ENCODE measurements at places on chromosomes 2 and 18. TPM values are rescaled to one million over a fixed set of nuclear protein-coding genes. Genes with fewer than 3 reads are reported as not detected.
A peak's percentile ranks its signal among the peaks of the same experiment; 100 is the strongest.

The UGT1A3 gene
- total RNA-seq = not detected

The TUBB6 gene
- 408 TPM for total RNA-seq

The EMILIN2 gene
- total RNA-seq = 18.0 TPM

The NOL4 gene
- not detected for total RNA-seq

The HAAO gene
- total RNA-seq = 2.8 TPM

The CNDP2 gene
- 41.8 TPM for total RNA-seq

The ICA1L gene
- total RNA-seq = 4.6 TPM

- H3K27me3 ChIP-seq = no peaks in the 10 kb centered on the region
- H3K36me3 ChIP-seq = no peaks in the 10 kb centered on the region
- H3K4me1 ChIP-seq = no peaks in the 10 kb centered on the region
- no peak overlapping the region for H3K27ac ChIP-seq
Observed at GRCh38 chr2:225055714-225056113, 13.4 kb upstream of the DOCK10 start.

DNA sequence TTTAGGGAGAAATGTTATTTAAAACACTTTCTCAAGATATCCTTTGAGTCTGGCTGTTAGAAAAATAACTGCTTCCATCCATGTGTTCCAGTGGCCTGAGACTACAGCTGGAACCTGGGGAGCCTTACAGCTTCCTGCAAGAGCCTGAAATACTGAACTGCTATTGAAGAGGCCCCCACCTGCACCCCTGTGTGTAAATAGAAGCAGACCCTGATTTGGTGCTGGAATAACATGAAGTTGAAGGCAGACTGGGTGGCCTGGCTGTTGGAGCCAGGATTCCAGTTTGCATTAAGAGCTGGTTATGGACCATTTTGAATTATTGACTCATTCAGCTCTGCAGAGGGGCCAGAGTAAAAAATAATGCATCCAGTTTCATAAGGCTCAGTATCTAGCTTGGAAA is 61.9 kb downstream of the DIS3L2 start:
- DNase-seq = no peak
- no peak overlapping the region for H3K4me3 ChIP-seq
- no peak overlapping the region for H3K27ac ChIP-seq
- no peaks in the 10 kb centered on the region for H3K27me3 ChIP-seq

DNA sequence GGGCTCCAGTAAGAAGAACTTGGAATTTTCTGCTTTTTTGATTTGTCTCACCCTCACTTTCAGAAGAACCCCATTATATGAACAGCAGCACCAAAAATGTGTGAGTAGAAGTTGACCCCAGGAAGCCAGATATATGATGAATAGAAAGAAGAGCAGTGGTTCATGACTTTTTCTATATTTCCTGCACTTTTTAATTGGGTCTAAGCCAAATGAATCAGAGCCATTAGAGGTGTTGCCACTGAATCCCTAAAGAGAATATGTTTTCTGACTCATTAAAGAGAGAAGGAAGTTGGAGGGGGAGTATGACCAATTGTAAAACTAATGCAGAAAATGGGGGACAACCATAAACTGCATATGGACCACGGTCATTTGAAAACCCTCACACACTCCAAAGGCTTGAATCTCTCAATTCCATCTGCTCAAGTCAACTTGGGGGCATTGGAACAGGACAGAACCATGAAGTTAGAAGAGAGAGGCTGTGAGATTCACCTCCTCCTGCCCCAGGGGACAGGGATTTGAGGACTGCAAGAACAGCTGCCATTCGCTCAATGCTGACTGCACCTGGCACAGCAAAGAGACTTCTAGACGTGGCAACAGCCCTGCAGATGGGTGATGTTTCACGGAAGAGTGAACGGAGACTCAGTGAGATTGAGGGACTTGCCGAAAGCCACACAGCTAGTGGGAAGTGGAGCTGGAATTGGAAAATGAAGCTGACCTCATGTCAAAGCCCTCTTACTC is 3.0 kb downstream of the DAPL1 start:
- DNase-seq = no peak
- no peak overlapping the region for H3K27ac ChIP-seq
- H3K36me3 ChIP-seq = no peaks in the 10 kb centered on the region
- H3K4me1 ChIP-seq = no peaks in the 10 kb centered on the region
- no peak overlapping the region for H3K4me3 ChIP-seq

DNA sequence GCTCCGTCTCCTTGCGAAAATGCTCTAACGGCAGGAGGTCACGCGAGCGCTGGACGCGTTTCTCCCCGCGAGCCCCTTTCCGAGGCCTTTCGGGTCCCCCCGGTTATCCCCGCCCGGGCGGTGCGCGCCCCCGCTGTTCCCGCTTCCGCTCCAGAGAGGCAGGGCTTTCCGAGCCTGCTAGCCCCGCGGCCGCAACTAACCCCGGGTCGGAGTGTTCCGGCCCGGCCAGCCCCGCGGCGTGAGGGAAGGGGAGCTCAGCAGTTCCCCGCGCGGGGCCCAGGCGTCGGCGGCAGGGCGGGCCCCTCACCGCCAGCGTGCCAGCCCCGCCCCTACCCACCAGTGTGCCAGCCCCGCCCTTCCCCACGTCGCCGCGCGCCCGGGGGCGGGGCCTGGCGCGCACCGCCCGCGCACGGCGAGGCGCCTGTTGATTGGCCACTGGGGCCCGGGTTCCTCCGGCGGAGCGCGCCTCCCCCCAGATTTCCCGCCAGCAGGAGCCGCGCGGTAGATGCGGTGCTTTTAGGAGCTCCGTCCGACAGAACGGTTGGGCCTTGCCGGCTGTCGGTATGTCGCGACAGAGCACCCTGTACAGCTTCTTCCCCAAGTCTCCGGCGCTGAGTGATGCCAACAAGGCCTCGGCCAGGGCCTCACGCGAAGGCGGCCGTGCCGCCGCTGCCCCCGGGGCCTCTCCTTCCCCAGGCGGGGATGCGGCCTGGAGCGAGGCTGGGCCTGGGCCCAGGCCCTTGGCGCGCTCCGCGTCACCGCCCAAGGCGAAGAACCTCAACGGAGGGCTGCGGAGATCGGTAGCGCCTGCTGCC is at the start of gene MSH6:
Gene MSH6, plus strand, starts transcription at position 475 of the 815 bp plus-strand sequence. Its CDS starts 89 bp downstream, at position 564.
- H3K27ac ChIP-seq = peak within 1 kb of the TSS; percentile 90
- no peaks in the 10 kb centered on the region for H3K27me3 ChIP-seq
- peak; percentile 86 for DNase-seq
- peak within 1 kb of the TSS; percentile 88 for H3K4me3 ChIP-seq
- H3K36me3 ChIP-seq = no peaks in the 10 kb centered on the region

- no peak for DNase-seq
- no peaks in the 10 kb centered on the region for H3K4me1 ChIP-seq
- no peak overlapping the region for H3K27ac ChIP-seq
- no peaks in the 10 kb centered on the region for H3K36me3 ChIP-seq
- no peaks in the 10 kb centered on the region for H3K27me3 ChIP-seq
- no peak overlapping the region for H3K4me3 ChIP-seq
Observed at GRCh38 chr2:212520340-212520739, 18.3 kb downstream of the ERBB4 start.

- H3K27me3 ChIP-seq = no peaks in the 10 kb centered on the region
- no peaks in the 10 kb centered on the region for H3K4me1 ChIP-seq
- no peak overlapping the region for H3K4me3 ChIP-seq
- no peaks in the 10 kb centered on the region for H3K36me3 ChIP-seq
Observed at GRCh38 chr18:388200-388599, 112.3 kb downstream of the COLEC12 start.

DNA sequence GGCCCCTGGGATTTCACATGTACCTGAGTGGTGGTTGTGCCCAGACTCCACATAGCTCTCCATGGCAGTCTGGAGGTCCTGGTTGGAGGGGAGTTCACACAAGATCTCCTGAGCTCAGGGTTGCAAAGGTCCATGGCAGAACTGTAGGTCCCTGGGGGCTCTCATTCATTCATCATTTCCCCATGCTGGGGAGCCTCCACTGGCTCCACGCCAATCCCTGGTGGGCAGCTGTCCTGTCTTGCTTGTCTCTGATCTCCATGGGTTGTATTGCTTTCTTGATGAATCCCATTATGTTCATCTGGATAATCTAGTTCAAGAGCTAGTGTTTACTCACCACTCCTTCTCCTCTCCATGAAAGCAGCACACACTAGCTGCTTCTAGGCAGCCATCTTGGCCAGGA is 42.4 kb downstream of the ZSWIM2 start:
- no peaks in the 10 kb centered on the region for H3K4me1 ChIP-seq
- no peak overlapping the region for H3K27ac ChIP-seq
- no peak overlapping the region for H3K4me3 ChIP-seq
- H3K27me3 ChIP-seq = no peaks in the 10 kb centered on the region
- H3K36me3 ChIP-seq = no peaks in the 10 kb centered on the region
- no peak for DNase-seq

DNA sequence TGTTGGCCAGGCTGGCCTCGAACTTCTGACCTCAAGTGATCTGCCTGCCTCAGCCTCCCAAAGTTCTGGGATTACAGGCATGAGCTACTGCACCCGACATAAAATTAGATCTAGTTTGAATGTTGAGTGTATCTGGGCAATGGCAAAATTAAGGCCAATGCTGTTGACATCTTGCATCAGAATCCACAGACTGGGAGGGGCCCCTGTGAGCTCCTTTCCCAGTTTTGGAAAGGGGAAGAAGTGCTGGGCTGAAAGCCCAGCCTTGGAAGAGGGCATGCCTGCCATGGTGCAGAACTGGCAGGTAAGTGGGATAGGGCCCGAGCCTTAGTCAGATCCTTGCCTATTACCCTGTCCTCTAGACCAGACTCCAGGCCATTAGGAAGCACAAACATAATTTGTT is 4.5 kb upstream of the MYOM1 start:
- H3K27me3 ChIP-seq = no peaks in the 10 kb centered on the region
- DNase-seq = no peak
- H3K36me3 ChIP-seq = no peaks in the 10 kb centered on the region
- no peaks in the 10 kb centered on the region for H3K4me1 ChIP-seq
- no peak overlapping the region for H3K27ac ChIP-seq

- no peaks in the 10 kb centered on the region for H3K36me3 ChIP-seq
- H3K4me3 ChIP-seq = peak overlapping the region; percentile 3
- no peaks in the 10 kb centered on the region for H3K27me3 ChIP-seq
- DNase-seq = no peak
Observed at GRCh38 chr2:40283111-40283909, 168.6 kb downstream of the SLC8A1 start.

DNA sequence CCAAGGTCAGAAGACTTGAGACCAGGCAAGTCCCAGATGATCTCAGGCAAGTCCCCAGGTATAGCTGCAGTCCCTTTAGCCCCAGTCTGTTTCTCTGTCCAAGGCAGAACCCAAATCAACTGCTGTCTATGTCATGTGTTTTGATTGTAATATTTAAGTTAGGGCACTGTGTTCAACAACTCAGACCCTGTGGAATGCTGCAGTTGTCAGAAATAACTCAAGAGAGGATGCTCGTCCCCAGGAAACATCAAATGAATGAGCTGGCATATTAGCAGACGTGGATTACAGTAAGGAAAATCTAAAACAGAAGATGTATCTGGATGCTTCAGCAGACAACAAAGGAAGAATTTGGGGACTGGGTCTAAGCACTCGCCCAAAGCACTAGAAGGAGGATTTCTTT is 70.1 kb downstream of the BCL11A start:
- H3K4me1 ChIP-seq = peaks cover 7% of the 10 kb centered on the region
- H3K4me3 ChIP-seq = no peak overlapping the region
- H3K27me3 ChIP-seq = no peaks in the 10 kb centered on the region
- no peak overlapping the region for H3K27ac ChIP-seq

- no peaks in the 10 kb centered on the region for H3K4me1 ChIP-seq
- no peaks in the 10 kb centered on the region for H3K36me3 ChIP-seq
- no peak overlapping the region for H3K4me3 ChIP-seq
Observed at GRCh38 chr2:15159206-15159605, 401.9 kb downstream of the NBAS start.

GRCh38 chr18:70151614-70152013 is 53.9 kb downstream of the RTTN start:
- H3K4me3 ChIP-seq = no peak overlapping the region
- H3K36me3 ChIP-seq = no peaks in the 10 kb centered on the region
- no peak for DNase-seq
- no peaks in the 10 kb centered on the region for H3K27me3 ChIP-seq
- H3K4me1 ChIP-seq = peaks cover 8% of the 10 kb centered on the region
- no peak overlapping the region for H3K27ac ChIP-seq

DNA sequence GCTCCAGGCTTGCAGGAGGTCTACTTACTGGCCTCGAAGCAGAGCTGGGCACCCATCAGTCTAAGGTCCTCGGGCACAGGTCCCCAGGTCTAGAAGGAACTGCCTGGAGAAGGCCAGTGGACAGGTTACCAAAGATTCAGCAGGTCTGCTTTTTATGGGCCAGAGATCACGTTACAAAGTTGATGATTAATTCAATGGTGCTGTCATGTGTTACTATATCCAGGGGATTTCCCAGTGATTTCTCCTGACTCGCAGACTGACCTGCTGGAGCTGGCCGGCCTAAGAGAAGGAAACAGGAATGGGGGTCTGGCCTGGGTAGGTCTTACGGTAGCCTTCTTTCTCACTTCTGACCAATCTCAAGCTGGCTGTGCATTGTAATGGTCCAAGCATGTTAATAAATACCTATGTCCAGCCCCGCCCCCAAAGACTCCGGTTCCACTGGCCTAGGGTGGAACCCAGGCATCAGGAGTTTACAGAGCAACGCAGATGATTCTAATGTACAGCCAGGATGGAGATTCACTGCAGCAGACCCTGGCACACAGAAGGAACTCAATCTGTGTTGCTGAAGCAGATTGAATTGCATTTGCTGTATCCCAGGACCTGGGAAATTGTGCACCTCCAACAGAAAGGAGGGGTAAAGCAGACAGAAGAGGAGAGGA is at the start of gene NEURL3:
Gene NEURL3, minus strand, starts transcription at position 127 of the 659 bp plus-strand sequence. Its CDS starts 71 bp downstream, at position 56.
- no peak within 1 kb of the TSS for H3K4me3 ChIP-seq
- H3K36me3 ChIP-seq = no peaks in the 10 kb centered on the region
- peaks cover 12% of the 10 kb centered on the region for H3K27me3 ChIP-seq
- H3K27ac ChIP-seq = no peak within 1 kb of the TSS
- H3K4me1 ChIP-seq = peaks cover 3% of the 10 kb centered on the region

GRCh38 chr18:56036741-56037140 is 448.7 kb upstream of the TCF4 start:
- H3K4me1 ChIP-seq = no peaks in the 10 kb centered on the region
- H3K36me3 ChIP-seq = no peaks in the 10 kb centered on the region
- no peaks in the 10 kb centered on the region for H3K27me3 ChIP-seq
- H3K4me3 ChIP-seq = no peak overlapping the region
- H3K27ac ChIP-seq = no peak overlapping the region
- no peak for DNase-seq

- H3K36me3 ChIP-seq = no peaks in the 10 kb centered on the region
- no peak for DNase-seq
- no peaks in the 10 kb centered on the region for H3K4me1 ChIP-seq
- H3K27me3 ChIP-seq = no peaks in the 10 kb centered on the region
- H3K4me3 ChIP-seq = no peak overlapping the region
Observed at GRCh38 chr2:57850415-57851130, 196.0 kb upstream of the VRK2 start.
